ENCODE measurements at places on chromosomes 2 and 18.

GRCh38 chr2:164014791-164015190 lies 279.0 kb upstream of the FIGN start:
- no peak for DNase-seq

DNA sequence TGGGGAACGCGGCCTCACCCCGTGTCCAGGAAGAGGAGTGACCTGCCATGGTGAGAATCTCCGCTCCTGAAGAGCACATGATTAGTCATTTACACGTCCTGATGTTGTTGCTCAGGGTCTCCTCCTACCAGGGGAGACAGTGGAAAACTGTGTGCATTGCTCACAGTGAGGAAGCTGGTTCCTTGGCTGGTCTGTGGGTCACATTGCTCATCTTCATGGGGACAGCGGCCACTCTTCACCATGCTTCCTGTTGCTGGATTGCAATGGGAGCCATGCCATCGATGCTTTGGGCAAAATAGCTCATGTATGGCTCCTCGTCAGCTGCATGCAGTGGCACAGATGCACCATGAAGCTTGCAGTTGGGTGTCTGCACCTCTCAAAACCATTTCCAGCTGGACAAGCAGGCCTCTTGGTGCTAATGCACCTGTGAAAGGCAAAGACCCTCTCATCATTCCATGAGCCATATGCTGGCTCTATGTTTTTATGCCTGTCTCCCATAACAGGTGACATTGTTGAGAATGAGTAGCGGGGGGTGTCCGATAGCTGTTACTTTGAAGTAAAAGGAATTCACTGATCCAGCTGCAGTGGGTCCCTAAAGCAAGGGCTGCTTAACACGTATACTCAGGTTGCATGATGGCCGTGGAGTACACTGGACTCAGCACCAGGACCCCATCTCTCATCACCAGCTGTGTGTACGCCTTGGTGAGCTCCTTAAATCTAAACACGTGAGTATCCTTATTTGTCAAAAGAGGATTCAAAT lies 135.0 kb upstream of the ALKAL2 start:
- DNase-seq, result no peak

DNA sequence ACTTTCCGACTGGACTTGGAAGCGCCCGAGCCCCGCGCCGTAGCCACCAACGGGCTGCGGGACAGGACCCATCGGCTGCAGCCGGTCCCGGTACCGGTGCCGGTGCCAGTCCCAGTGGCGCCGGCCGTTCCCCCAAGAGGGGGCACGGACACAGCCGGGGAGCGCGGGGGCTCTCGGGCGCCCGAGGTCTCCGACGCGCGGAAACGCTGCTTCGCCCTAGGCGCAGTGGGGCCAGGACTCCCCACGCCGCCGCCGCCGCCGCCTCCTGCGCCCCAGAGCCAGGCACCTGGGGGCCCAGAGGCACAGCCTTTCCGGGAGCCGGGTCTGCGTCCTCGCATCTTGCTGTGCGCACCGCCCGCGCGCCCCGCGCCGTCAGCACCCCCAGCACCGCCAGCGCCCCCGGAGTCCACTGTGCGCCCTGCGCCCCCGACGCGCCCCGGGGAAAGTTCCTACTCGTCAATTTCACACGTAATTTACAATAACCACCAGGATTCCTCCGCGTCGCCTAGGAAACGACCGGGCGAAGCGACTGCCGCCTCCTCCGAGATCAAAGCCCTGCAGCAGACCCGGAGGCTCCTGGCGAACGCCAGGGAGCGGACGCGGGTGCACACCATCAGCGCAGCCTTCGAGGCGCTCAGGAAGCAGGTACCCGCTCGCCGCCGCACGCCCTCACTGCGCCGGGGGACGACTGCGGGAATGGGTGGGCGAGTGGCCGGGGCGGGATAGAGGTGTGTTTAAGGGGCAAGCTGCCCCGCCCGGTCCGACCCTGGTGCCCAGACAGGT lies 713 bp downstream of the ATOH8 start:
- DNase-seq, result no peak

GRCh38 chr2:7430421-7430868 lies 513.2 kb downstream of the RNF144A start:
- no peak for DNase-seq

Data from RWPE2 (cell line).